ENCODE measurements at places on chromosomes 6 and 20.

DNA sequence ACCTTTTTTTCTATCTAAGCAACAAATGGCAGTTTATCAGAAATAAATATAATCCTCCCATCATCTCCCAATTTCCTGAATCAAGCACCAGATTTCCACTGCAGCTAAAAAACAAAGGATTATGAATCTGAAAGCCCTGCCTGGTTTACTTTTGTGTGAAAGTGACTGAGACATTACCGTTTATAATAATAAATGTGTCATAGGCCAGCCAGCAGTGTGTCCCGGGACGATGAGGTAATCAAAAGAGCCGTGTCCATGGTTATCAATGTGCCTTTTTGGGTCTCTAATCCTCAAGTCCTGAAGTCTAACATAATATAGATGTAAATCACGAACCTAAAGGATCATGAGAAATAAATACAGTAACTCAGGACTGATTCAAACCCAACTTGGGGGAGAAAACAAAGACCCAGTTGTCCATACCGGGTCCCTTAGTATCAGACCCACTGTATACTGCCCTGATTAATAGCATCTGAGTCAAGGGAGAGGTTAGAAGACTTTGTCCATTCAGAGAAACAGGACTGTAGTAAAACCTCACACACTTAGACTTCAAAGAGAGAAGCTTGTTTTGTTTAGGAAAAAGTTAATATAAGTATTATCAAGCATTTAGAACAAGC lies 149.1 kb downstream of the SASH1 start:
- no peak for DNase-seq

GRCh38 chr6:51928320-51928719 lies 159.1 kb downstream of the PKHD1 start:
- DNase-seq: no peak

DNA sequence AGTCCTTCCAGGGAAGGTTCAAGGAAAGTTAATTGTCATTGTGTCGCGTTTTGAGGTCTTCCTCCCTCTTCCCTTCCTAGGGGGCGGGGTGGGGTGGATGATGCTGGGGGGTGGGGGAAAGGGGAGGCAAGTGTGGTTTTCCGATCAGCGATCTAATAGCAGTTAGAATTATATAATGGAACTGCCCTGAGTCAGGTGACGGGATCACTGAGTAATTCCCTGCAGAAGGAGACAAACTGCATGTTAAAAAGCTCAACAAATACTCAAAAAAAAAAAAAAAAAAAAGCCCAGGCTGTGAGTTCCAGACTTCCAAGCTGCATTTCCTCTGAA lies 240.4 kb downstream of the PHACTR1 start:
- no peak for DNase-seq

DNA sequence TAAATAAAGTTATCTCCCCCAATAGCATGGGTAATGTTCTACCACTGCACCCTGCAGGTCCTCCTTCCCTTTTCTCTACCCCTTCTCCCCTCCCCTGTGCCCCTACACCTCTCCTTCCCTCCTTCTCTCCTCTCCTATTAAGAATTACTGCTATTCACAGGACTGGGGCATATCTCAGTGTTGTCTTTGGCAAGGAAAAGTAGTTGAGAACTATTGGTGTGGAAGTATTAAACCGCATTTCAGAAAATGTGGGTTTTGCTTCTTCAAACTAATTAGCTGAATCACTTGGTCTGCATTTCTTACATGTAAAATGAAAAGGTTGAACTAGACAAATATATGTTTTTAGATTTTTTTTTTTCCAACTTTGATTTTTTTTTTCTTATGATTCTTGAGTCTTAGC lies 296.3 kb downstream of the CDKAL1 start:
- DNase-seq: no peak

DNA sequence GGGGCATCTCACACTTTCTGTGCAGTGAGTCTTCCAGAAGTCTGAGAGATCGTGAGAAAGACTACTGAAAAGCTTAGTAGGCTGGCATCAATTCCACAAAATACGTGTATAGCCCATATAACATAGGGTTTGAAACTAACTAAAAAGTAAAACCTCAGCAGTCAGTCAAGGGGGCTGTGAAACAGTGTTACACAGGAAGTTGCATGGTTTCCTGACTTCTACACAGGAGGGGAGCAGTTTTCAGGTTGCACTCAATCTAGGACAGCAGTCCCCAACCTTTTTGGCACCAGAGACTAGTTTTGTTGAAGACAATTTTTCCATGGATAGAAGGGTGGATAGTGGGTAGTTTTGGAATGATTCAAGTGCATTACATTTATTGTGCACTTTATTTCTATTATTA lies 4.7 kb upstream of the LY86 start:
- DNase-seq: no peak

GRCh38 chr6:142026471-142026870 lies 106.3 kb upstream of the GJE1 start:
- DNase-seq: no peak

DNA sequence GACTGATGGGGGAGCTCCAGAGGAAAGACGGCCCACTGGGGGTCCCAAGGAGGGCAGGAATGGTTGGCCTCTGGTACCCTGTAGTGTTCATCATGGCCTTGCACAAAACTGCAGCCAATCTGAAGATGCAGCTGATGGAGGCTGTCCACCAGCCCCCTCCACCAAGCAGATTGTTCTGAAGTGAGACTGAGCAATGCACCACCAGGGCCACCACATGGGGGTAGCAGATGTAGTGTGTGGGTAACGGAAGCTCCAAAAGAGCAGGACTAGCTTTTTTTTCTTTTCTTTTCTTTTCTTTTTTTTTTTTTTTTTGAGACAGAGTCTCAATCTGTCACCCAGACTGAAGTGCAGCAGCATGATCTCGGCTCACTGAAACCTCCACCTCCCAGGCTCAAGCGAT lies 181.0 kb upstream of the MYLIP start:
- no peak for DNase-seq

GRCh38 chr6:166719019-166719418 lies 92.0 kb upstream of the RPS6KA2 start:
- no peak for DNase-seq

DNA sequence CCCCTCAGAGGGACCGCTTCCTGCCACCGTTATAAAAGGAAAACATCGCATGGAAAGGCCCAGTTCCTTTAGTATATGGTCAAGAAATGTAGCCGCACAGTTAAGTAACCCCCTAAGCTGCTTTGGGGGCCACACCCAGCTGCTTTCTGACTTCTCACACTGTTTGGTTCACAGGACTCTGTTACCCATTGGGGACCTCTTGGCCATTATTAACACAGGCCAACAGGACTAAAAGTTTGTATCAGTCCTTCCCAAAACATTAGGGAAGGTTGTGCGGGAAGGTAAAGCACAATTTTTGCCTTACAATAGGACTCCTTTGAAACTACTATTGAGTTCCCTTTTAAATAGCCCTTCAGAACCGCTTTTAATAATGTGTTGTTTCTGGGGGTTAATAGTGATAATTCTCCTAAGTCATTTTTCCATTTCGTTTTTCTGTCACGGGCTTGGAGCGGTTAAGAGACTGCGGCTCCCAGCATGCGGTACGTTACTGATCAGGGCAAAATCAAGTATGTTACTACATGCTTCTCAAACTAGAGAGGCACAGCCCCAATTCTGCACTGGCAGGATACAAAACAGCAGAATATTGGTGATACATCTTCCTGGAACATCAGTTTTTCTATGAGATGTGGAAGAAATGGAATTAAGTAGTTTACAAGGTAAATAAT lies 668 bp upstream of the RPP40 start:
- DNase-seq: no peak

GRCh38 chr6:144266091-144266649 lies 19.0 kb upstream of the UTRN start:
- peak; percentile 25 for DNase-seq

DNA sequence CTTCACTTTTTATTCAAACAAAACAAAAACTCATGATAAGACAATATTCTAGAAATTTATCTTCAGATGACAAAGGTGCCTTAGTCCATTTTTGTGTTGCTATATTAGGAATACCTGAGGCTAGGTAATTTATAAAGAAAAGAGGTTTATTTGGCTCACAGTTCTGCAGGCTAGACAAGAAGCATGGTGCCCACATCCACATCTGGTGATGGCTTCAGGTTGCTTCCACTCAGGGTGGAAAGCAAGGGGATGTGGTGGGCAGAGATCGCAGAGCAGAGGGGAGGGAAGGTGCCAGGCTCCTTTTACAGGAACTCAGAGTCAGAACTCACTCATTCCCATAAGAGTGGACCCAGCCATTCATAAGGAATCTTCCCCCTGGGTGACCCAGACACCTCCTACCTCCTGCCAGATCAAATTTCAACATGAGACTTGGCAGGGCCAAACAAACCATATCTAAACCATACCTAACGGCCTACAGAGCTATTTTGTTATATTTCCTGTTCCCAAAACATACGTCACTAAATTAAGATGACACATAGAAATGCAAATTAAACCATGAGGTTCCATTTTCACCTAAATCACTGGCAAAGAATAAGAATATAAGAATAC lies 26.4 kb downstream of the ABHD12 start:
- no peak for DNase-seq

DNA sequence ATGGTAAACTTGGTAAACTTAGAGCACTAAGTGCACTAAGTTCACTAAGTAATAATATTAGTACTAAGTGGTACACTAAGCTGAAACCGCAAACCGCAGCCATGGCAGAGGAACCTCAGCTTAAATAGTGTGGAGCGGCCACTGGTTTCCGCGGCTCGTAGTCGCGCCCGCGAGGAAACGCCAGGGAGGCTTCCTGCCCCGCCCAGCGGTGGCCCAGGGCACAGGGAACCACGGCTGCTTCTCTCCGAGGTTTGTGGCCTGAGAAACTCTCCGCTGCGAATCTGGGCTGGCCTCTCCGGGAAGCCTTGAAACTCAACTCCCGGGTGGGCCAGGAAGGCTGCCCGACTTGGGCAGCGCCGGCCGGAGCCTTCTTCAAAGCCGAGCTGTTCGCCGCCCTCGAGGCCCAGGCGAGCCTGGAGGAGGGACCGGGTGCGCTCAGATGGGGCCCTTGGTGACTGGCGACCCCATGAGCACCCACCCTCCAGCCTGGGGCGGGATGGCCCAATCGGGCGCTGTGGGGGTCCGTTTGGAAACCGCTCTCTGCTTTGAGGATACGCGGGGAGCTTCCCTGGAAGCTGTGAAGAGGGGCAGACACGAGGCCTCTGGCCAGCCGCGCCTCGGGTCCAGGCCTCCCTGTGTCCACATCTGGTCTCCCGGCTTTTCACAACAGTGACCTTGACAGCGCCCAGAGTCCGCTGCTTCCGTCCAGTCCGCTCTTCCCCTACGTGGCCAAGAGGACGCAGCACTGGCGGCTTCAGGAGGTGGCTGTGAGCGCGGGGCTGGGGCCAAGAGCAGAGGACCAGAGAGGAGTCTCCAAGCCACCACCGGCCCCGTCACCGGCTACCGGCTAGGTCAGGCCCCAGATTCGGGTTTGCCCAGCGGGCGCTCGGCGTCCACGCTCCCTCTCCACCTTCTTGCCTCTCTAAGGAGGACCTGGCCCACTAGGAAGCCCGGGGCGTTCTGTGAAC lies 25.4 kb upstream of the HLA-E start:
- DNase-seq: peak; percentile 43

GRCh38 chr6:56643379-56644089 lies 845 bp upstream of the DST start:
- no peak for DNase-seq

DNA sequence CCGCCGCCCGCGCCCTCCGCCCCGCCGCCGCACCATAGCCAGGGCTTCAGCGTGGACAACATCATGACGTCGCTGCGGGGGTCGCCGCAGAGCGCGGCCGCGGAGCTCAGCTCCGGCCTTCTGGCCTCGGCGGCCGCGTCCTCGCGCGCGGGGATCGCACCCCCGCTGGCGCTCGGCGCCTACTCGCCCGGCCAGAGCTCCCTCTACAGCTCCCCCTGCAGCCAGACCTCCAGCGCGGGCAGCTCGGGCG lies 1.5 kb downstream of the FOXC1 start:
- DNase-seq: no peak

GRCh38 chr6:89023591-89024441 lies 56.7 kb upstream of the PNRC1 start:
- no peak for DNase-seq

- no peak for DNase-seq
Observed at GRCh38 chr6:76026101-76026500, 46.4 kb downstream of the IMPG1 start.

GRCh38 chr6:148500402-148500801 lies 157.8 kb downstream of the SASH1 start:
- no peak for DNase-seq

- no peak for DNase-seq
Observed at GRCh38 chr20:63232235-63233060, 3.3 kb upstream of the BIRC7 start.

DNA sequence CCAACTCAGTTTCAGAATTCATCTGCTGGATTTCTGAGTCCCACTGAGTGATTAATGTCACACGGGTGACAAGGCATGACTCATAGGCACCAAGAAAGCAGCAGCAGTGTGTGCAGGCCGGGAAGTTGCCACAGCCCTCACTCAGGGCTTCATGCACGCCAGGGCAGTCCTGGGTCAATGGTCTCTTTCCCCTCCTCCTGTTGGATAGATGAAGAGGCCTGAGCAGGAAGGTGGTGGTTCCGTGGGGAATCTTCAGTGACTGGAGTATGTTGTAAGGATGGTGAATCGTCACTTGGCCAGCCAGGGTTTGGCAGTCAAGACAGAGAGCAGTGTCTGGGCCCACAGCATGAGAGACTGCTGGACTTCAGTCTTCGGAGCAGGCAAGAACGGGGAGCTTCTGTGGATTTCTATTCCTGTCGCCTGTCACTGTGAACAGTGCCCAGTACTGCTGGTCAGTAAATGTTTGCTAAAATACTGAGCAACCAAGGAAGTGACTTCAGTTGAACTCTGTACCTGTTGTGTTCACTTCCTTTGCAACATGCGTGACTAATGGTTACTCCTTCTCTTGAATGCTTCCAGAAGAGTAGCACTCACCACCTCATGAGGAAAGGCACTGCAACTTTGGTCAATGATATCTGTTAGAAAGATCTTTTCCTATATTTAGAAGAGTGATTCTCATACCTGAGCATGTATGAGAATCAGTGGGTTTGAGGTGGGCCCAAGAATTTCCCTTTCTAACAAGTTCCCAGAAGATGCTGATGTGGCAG lies 62.0 kb upstream of the CD93 start:
- DNase-seq: no peak

DNA sequence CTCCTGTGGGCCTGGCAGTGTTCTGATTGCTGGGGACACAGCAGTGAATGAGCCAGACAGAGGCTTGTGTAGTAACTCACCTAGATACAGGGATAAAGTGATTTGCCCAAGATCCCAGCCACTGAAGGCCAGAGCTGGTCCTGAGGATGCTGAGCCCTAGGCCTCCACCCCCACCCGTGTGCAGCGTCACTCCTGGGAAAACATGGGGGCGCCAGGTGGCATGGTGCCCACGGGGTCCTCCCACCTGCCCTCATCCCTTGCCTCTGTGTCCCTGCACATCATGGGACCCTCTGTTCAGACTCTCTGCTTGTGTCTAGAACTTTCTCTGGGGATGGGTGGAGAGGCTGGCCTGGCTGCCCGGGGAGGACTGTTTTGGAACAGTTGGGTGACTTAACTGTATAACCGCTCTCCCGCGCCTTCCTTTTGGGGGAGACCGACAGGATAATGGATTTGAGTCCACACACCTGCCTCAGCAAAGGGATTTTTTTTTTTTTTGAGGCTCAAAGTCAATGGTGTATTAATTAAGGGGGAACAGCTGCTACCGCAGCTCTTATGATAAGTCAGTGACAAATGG lies 19.6 kb downstream of the LEMD2 start:
- DNase-seq: no peak

- DNase-seq: no peak
Observed at GRCh38 chr6:112881828-112882780, 535.0 kb downstream of the RFPL4B start.

Measured in right kidney (tissue), 9 donors.